ENCODE measurements at places on chromosomes 16 and 17.

DNA sequence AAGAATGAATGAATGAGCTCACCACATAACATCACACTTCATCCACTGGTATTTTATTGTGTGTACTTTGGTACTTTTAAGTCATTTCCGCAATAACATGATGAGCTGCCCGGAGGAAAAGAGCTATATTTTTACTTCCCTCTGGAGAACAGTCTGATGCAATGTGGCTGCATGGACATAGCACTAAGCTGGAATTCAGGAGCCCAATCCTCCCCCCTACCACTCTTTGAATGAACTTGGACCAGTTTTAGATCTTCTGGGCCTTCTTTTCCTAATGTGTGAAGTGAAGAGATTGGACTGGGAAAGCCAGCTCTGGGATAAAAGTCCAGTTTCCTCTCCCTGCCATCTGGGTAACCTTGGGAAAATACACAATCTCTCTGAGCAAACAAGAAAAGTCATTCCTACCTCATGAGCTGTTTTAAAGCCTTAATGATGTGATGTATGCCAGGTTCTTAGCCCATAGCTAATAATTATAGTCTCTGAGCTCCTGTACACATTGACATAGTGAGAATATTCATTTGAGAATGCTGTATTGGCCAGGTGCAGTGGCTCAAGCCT lies 79.3 kb downstream of the ABCC12 start:
- no peak for DNase-seq

DNA sequence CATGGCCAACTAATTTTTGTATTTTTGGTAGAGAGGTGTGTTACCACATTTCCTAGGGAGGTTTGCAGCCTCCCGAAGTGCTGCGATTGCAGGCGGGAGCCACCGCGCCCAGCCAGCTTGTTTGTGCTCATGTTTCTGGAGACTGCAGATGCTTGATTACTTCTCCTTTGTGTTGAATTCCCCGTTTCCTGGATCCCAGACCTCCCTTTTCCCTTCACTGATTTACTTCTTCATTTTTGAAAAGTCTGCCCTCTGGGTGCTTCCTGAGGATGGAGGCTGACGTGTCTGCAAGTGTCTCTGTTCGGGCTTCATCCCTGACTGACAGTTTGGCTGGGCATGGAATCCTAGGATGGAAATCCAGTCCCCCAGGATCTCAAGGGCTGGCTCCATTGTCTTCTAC lies 7.0 kb upstream of the TRIM47 start:
- no peak for DNase-seq

DNA sequence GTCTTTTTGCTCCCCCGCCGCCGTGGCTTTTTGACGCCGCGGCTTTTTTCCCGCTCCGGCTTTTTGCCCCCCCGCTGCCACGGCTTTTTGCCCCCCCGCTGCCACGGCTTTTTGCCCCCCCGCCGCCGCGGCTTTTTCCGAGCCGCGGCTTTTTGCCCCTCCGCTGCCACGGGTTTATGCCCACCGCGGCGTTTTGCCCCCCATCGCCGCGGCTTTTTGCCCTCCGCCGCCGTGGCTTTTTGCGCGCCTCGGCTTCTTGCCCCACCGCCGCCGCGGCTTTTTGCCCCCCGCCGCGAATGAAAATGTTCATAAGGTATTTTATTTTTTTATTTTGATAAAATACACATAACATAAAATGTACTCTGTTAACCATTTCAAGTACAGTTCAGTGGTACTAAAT lies 527.2 kb upstream of the WSB1 start:
- DNase-seq, result no peak

DNA sequence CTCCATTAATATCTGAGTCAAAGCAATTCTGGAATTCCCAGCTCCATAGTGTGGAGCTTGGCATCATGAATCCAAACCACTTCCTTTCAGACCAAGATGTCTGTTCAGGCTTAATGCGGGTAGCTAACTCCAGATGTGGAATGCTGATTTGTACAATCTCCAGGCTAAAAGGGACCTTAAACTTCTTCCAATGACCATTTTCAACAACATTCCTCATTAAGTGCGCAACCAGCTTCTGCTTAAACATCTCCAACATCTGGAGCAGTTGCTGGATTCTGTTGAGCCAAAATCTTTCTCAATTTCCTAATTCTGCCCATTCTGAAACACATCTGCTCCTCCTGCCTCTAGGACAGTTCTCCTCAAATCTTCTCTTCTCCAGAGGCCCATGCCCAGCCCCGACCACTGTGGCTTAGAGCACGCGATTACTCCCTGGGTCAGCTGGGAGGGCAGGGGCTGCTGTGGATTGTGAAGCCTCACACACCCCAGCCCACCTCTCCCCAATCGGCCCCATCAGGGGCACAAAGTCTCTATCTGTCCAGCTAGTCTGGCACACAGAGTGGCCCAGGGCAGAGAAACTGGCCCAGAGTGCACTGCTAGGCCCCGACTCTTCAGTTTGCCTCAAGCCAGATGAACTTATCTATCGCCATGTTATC lies 36.2 kb downstream of the ASPA start:
- DNase-seq, result no peak

DNA sequence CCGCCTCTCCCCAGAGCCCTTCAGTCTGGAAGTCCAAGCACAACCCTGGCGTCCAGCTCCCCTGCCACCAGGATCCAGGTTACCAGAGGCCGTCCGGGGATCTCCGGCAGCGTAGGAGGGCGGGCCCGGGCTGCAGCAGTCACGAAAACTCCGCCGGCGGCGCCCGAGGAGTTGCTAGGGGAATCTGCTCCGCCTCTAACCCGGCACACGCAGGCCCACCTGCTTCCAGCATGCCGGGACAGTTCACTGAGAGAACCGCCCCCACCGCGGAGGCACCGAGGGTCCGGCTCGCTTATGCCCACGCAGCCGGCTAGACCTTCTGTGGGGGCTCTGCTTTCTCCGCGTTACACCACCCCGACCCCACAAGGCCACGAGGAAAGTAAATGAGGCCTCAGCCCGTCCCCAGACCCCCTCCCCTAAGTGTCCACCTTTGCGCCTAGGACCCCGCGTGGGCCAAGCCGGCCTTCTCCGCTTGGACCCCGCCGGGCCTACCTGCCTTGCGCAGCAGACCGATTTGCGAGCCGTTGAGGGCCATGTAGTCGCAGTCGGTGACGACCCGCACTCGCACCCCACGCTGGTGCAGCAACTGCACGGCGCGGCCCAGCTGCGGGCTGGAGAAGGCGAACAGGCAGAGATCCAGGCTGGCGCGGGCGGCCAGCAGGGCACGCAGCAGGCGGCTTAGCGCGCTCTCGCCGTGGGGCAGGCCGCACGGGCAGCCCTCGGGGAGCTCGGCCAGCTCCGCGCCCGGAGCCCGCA lies 587 bp downstream of the PLD6 start:
- DNase-seq, result peak; percentile 76

- DNase-seq, result no peak
These were observed 354.4 kb downstream of the SNX29 start for GRCh38 chr16:12330946-12331345.

DNA sequence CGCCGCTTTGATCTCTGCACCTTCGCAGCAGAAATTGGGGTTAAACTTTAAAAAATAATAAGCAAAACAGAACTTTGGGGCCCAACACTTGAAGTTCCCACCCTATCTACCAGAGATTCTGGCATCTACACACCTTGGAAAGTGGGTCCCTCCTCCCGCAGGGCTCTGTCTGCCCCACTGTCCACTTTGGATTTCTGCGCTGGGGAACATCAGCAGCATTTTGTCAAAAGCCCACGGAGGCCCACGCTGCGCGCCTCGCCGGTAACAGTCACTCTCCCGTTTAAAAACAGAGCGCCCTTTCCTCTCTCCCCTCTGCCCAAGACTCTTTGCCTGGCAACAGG lies 725 bp upstream of the WNT9B start:
- no peak for DNase-seq

GRCh38 chr16:1501630-1502029 lies 8.5 kb downstream of the TELO2 start:
- DNase-seq, result no peak

DNA sequence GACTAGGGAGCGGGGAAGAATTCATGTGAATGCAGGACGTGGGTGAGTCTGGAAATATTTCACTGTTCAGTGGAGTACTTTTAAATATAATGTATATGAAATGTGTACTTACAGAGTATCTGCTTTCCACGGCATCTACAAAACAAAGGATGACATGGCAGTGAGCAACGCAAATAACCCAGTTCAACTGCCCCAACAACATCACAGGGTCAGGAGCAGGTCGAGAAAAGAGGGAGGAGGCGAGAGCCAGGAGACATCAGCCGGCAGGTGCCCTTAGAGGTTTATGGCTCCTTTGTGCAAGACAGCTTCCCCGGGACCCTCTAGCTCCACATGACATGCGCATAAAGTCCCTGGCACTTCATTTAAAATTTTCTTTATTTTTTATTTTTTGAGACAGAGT lies 61.1 kb downstream of the PECAM1 start:
- DNase-seq, result no peak

Measured in ELF-1 (cell line).